ENCODE measurements at places on chromosomes 3 and 15.

GRCh38 chr15:34342737-34343575, at the start of the genes NOP10 and NUTM1:
TSS of gene NOP10 (minus strand) at chr15:34343136. CDS start at chr15:34343073, 63 bp downstream.
TSS of gene NUTM1 (plus strand) at chr15:34343315. CDS start at chr15:34343697, 382 bp downstream.
- DNase-seq = peak; percentile 92

DNA sequence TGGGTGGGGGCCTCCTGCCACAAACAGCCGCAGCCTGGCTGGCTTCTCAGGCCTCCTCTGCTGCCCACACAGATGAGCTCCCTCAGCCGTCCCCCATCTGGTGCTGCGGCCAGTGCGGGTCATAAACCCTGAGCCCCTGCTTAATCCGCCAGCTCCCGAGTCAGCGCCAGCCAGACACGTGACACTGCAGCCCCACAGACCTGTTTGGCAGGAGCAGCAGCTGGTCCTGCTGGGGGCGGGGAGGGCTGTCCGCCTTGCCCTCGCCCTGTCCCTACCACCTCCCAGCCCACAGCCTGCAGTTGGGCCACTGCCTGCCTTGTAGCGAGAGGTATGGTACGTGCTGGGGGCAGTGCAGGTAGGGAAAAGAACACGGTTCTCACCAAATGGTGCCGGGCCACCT, 86.2 kb downstream of the IQSEC1 start:
- DNase-seq = no peak

GRCh38 chr3:1766384-1766783, 332.3 kb upstream of the CNTN4 start:
- no peak for DNase-seq

DNA sequence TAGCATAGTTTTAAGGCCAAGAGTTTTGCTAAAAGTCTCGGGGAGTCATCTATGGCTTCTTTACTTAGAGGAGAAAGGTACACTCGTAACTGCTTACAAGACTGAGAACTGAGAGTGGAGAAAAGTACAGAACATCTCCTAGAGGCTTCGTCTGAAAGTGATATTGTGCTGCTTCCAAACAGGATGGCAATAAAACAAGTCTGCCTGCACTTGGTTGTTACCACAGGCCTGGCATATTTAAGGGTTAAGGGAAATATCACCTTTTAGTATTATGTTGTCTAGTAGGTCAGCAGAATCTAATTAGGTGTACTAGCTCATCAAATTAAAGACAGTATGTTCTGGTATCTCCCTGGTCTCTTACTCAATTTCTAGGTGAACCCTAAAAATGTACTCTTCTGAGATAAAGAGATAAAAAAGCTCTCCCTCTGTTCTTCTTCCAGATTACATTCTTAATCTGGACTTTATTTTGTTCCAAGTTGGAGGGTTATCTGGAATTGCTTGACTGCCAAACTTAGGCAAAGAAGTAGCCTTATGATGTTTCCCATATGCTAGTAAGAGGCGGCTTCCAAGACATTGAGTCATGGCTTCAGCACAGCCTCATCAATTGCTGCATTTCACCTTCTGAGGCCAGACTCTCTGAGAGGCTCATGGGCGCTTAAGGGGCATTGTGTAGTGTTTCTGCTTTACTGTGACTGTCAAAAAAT, 181.3 kb downstream of the LSAMP start:
- DNase-seq = no peak

DNA sequence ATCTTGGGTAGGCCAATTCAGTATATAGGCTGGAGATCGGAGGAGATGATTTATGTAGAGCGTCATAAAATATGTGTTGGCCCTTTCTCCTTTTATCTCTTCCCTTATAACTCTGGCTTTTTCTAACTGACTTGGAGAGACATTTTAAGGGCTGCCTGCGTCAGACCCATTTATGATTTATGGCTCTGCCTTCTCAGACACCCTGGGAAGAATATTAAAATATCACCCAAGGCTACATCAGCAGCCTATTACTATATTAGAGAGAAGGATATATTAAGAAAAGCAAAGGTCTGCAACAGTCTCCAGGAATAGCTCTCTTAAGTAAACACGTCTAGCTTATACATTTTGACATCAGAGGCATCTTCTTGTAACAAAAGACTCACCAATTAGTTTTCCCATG, 179.4 kb downstream of the SV2B start:
- no peak for DNase-seq

DNA sequence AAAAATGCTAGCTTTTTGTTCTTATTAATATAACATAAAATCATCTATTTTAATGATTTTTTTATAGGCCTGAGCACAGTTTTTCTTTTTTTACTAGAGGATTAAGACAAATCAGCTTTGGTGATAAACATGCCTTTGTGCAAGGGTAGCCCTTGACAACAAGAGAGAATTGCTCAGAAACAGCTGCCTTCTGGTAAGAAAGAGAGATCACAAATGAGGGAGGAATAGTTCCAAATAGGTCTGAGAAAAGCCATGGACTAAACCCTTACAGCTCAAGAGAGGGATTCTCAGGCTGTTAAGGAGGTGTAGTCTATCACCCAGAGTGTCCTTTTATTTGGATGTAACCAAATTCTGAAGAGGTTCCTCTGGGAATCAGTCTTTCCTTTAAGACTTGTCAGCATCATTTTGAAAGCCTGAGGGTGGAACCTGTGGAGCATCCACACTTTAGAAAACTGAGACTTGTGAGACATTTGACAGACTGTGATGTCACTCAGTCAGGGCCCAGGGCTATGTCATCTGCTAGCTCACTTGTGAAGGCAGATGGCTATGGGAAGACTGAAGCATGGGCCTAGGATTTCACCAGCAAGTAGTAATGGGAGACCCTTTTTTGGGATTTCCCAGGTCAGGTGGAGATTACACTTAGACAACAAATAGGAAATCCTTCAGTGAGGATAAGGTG, 102.9 kb upstream of the KCNAB1 start:
- no peak for DNase-seq

GRCh38 chr3:103295974-103296570, 861.3 kb downstream of the ZPLD1 start:
- no peak for DNase-seq

DNA sequence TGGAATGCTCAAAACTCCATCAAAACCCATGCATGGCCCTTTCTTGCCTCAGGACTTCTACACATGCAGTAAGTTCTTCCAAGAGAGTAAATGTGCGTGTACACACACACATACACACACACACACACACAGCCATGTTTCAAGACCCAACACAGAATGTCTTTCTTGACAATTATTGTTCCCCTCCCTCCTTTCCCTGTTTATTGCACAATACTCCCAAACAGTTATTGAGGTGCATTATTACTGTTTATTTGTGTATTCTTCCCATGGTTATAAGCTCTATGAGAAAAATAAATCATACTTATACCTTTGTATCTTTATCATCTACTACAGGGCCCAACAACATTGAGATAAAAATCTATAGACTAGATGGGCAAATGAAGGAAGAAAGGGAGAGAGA, 523.8 kb upstream of the NAALADL2 start:
- no peak for DNase-seq

GRCh38 chr3:81716870-81717509, 44.5 kb downstream of the GBE1 start:
- DNase-seq = no peak

- no peak for DNase-seq
These were observed 75.5 kb downstream of the DCLK3 start for GRCh38 chr3:36688815-36689214.

GRCh38 chr3:101077361-101078011, 84.3 kb upstream of the ABI3BP start:
- DNase-seq = no peak

DNA sequence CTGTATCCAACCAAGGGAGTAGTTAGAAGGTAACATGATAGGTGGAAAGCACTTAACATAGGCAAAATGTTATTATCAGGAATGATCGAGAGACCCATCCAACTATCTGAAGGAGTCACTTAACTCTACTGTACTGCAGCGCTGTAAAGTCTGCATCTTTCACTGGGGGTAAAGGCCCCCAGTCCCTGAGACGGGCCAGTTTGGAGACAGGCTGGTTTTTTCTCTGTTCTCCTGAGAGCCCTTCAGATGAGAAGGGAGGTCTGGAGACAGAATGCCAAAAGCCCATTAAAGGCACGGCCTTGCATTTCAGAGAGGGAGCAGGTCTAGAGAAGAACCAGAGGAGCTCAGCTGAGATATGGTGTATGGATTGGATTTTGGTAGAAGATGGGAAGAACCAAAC, 71.3 kb upstream of the CGNL1 start:
- no peak for DNase-seq

- no peak for DNase-seq
These were observed 284.1 kb downstream of the OCA2 start for GRCh38 chr15:27815035-27815434.

GRCh38 chr3:178451799-178452198, 84.4 kb upstream of the KCNMB2 start:
- DNase-seq = no peak

DNA sequence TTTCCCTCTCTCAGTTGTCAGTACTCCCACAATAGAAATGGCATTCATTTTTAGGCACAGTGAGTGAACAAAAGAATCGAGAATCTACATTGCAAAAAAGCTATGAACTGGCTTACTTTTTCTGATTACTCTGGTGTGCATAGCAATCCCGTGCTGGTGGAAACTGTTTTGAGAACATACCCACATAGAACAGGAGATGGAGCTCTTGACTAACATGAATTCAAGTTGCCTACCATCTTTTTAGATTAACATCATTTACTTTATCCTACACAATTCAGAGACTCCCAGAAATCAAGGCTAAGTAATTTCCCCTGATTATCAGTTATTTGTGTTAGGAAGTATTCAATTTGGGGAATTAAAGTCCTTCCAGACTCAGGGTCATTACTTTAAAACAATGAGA, 326.6 kb downstream of the ARPP21 start:
- no peak for DNase-seq

- DNase-seq = no peak
These were observed 867.4 kb downstream of the ROBO1 start for GRCh38 chr3:78900426-78900825.

- DNase-seq = no peak
These were observed 276.3 kb downstream of the THSD4 start for GRCh38 chr15:71391421-71392088.

GRCh38 chr15:43440721-43441281, 52.2 kb downstream of the TP53BP1 start:
- DNase-seq = no peak

GRCh38 chr15:51349156-51349844, 7.8 kb downstream of the GLDN start:
- DNase-seq = no peak

DNA sequence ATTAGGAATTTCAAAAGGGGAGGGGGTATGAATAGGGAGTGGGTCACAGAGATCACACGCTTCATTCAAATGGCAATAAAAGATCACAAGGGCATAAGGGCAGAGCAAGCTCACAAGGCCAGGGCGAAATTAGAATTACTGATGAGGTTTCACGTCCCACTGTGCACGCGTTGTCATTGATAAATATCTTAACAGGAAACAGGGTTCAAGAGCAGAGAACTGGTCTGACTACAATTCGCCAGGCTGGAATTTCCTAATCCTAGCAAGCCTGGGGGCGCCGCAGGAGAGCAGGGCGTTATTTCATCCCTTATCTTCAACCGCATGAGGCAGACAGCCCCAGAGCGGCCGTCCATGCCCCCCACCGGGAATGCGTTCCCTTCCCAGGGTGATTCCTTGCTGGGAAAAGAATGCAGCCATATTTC, 18.1 kb upstream of the SMCO1 start:
- DNase-seq = no peak

DNA sequence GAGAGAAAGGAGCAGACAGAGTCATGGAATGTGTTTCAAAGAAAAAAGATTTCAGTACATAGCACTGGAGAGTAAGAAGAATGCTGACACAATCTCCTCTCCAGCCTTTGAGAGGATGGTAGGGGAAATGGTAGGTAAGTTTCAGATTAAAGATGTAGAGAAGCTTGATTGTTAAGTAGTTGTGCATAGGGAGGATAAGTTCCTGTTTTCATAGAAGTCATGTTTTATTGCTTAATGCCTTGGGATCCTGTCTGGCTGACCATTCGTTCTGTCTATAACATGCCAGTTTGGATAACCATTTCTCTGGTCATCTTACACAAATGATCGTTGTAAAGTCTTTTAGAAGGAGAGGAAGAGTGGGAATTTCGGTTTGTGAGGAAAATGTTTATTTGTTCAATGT, 95.7 kb upstream of the IGSF10 start:
- no peak for DNase-seq

DNA sequence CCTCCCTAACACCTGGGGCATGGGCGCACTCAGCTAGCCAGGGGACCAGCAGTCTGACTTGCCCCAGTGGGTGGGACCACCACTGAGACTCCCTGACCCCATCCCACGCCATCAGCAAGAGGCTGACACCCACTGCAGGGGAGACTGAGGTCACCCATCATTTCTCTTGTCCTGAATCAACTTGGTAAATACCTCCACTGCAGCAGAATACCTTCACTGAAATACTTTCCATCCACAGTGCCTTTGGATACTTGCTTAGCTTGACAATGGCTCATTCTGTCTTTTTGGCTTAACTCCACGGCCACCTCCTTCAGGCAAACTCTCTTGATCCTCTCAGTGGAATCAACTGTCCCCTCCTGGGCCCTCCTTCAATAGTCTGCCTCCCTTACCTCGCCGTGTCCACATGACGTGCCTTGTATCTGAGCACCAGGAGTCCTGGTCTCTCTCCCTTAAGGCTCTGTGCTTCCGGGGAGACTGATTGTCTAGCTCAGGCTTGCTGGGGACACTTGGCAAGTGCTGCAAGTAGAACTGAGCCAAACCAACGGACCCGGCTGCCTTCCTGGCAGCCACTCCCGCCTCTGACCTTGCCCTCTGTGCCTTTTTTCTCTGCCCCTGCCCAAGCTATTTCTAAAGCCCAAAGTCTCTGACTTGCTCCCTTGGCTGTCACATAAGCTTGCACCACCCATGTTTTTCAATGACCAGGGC, 119.1 kb downstream of the ADCY5 start:
- DNase-seq = no peak

GRCh38 chr15:68526269-68526668, 52.5 kb upstream of the CORO2B start:
- DNase-seq = no peak

GRCh38 chr15:37040072-37040742, 60.1 kb downstream of the MEIS2 start:
- no peak for DNase-seq

DNA sequence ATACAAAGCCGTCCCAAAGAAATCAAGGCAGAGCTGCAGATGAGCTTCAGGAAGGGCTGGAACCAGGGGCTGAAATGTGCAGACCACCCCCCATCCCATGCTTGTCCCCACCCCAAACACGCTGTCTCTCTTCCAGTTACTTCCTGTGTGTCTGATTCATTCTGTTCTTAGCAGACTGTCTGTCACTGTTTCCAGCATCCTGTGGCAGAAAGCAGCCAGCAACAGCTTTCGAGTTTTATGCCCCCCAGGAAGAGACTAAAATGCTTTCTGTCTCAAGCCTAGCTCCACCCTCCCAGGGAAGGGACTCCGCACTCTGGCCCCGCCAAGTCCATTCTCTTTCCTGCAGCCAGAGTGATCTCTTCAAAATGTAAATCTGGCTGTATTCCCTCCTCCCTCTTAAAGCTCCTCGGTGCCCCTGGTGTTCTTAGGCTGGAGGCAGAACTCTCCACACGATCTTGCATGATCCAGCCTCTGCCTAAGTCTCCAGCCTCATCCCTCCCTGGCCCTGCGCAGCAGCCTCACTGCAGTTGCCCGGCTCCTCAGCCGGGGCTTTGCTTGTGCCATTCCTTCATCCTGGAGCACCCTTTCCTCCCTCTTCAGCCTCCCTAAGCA, 41.5 kb downstream of the HRH1 start:
- no peak for DNase-seq

GRCh38 chr15:86620157-86620556, 540.5 kb downstream of the AGBL1 start:
- DNase-seq = no peak

Measured in stimulated activated CD8-positive, alpha-beta memory T cell treated with anti-CD3 and anti-CD28 coated beads, Interleukin-12 subunit alpha, Interleukin-12 subunit beta, amount 100 ng/mL, for 1 hour (primary cell).